ENCODE measurements at places on chromosomes 2 and 18.

DNA sequence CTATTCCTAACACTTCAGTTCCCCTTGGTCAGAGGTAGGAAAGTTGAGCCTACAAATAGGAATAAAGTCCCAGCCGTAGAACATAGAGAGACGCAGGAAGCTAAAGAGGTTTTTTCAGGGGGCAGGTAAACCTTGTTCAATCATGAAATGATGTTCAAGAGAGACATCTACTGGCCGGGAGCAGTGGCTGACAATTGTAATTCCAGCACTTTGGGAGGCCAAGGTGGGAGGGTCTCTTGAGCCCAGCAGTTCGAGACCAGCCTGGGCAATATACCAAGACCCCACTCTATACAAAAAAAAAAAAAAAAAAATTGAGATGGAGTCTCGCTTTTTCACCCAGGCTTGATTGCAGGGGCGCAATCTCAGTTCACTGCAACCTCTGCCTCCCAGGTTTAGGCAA lies 66.7 kb upstream of the DNAJC10 start:
- peak; percentile 4 for DNase-seq

DNA sequence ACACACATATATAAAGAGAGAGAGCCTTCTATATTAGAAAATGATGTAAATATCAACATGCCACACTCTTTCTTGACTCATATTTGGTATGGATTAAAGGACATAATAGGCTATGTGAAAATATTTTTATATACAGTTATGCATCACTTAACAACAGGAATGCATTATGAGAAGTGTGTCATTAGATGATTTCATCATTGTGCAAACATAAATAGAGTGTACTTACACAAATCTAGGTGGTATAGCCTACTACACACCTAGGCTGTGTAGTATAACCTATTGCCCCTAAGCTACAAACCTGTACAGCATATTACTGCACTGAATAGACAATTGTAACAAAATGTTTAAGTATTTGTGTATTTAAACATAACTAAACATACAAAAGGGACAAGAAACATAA lies 354.8 kb upstream of the CNTNAP5 start:
- no peak for DNase-seq

GRCh38 chr2:182980115-182980514 lies 58.1 kb downstream of the NCKAP1 start:
- DNase-seq, result no peak

- DNase-seq, result no peak
Measured at GRCh38 chr2:64352292-64352691, 101.7 kb upstream of the LGALSL start.

GRCh38 chr18:36155851-36156757 lies 26.4 kb downstream of the ELP2 start:
- no peak for DNase-seq

DNA sequence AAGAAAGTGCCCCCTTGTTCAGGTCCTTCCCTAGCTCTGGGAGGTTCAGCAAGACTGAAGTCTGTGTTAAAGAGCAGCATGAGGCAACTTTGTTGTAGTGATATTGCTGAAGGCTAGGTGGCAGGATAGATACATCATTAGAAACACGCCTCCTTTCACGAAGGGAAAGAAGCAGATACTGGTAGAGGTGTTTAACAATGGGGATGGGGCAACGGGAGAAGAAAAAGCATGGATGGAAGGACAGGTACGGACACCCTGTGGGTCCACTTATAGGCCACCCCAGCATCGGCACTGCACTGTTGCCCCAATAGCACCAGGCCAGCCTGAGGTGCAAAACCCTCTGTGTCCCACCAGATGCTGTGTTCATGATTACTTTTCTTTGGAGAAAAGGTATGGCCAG lies 3.5 kb upstream of the IGFBP5 start:
- no peak for DNase-seq

GRCh38 chr2:145635706-145636427 lies 1115.9 kb upstream of the ZEB2 start:
- DNase-seq, result no peak

DNA sequence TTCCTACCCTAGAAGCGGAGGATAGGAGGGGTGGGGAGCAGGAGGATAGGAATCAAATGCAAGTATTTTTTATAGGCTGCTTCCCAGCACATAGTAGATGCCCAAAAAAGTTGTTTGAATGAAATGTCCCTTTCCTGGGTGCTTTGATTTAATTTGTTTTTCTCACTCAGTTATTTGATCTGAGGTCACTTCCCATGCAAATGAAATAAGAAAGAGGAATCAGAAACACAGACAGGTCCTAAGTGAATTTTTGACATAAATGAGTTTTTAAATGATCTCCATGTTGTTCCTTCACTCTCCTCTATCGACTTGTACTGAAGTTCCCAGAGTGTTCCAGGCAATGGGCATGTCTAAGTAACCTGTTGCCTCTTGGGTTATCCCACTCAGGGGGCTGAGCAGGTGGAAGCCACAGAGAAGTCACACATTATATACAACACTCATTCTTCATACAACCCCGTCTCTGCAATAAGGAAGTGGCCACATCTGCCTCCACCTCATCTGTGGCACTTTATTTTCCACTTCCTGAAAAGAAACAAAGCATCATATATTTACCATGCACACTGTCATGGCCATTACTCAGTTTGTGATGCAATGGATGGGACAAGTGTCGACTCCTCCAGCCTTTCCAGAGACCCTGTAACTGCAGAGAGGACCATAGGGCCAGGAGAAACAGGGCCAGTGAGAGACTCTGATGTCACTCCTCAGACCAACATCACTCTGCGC lies 81.9 kb upstream of the ZNF397 start:
- peak; percentile 30 for DNase-seq

- no peak for DNase-seq
Measured at GRCh38 chr2:158567208-158567607, 110.5 kb downstream of the PKP4 start.

- no peak for DNase-seq
Measured at GRCh38 chr2:26330604-26331003, 15.3 kb upstream of the SELENOI start.

GRCh38 chr18:3852321-3852720 lies 402.3 kb downstream of the TGIF1 start:
- no peak for DNase-seq

- DNase-seq, result no peak
Measured at GRCh38 chr18:59705145-59705544, 7.9 kb upstream of the CCBE1 start.

DNA sequence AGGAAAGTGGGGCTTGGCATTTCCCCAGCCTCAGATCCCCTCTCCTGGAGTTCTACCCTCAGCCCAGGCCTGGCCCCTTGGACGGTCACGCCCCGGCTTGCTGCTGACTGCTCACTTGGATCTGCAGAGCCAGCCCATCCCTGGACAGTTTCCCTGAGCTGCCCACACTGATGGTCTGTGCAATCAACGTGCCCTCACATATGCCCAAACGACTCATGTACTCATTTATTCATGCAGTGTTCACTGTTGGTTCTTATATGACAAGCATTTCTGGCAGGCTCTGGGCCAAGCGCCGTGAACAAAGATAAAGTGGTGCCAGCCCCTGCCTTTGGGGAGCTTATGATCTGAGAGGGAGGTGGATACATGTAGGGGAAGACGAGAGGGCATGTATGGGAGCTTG lies 20.3 kb upstream of the GLI2 start:
- DNase-seq, result no peak

GRCh38 chr18:3604498-3605408 lies 154.8 kb downstream of the TGIF1 start:
- DNase-seq, result peak; percentile 44

- no peak for DNase-seq
Measured at GRCh38 chr2:168635065-168635577, 167.3 kb upstream of the NOSTRIN start.

- DNase-seq, result peak; percentile 61
Measured at GRCh38 chr2:22355816-22356433, 1029.1 kb upstream of the KLHL29 start.

DNA sequence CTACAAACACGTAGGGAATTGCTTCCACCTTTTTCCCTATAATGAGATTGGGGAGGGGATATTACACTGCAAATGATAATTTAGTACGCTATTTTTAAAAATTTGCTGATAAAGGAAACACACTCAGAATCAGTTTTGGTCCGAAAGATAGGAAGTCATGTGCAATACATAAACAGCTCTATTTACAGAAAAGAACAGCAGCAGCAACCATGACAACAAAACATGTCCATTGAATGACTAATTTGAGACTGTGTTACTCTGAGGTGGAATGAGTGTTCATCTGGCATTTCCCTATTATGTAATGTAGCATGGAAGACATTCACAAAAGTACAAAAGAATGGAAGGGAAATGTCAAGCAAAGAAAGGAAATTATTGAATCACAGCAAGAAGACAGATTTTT lies 337.2 kb downstream of the NBAS start:
- no peak for DNase-seq

GRCh38 chr2:127790694-127791529 lies 20.1 kb downstream of the WDR33 start:
- peak; percentile 27 for DNase-seq

DNA sequence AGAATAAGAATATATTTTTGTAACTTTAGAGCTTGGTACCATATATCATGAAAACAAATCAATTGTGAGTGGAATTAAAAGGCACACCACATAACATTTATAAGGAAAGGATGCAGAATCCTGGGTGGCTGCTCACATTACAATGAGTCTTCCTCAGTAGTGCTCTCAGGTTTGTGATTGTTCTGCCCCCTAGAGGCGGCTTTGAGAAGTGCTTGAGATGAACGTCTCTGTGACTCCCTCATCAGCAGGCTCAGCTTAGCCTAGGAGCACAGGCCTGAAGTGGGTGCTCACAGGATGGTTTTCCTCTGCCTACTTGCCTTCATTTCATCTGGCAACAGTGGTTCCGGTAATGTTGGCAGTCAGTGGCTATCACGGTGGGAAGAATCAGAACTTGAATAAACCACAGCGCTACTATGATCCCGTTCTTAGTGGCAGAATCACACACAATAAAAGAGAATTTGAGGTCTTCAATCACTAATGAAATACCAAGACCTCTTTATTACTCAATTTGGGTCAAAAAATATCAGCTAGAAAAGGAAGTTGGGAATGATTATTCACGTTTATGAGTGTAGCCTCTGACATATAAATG lies 38.1 kb upstream of the B4GALT6 start:
- peak; percentile 87 for DNase-seq

DNA sequence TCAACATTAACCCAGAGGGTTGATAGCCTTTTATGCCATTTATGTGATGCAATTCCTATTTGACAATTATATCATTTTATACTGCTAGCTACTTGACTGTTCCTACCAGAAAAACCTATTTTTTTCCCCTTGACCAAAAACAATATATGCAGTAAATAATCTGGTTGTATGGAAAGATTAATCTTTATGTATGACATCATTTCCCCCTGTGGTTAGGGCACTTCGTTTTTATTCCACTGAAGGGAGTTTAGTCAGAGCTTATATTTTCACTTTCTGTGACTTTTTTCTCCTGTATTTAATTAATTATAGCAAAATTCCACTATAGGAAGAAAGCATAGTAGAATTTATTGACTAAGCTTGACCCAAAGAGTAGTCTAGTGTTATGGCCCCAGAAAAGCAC lies 107.6 kb downstream of the HAUS1 start:
- no peak for DNase-seq

GRCh38 chr18:51391731-51392130 lies 194.2 kb upstream of the MEX3C start:
- DNase-seq, result no peak

- DNase-seq, result no peak
Measured at GRCh38 chr2:10101491-10101890, 21.0 kb upstream of the RRM2 start.

DNA sequence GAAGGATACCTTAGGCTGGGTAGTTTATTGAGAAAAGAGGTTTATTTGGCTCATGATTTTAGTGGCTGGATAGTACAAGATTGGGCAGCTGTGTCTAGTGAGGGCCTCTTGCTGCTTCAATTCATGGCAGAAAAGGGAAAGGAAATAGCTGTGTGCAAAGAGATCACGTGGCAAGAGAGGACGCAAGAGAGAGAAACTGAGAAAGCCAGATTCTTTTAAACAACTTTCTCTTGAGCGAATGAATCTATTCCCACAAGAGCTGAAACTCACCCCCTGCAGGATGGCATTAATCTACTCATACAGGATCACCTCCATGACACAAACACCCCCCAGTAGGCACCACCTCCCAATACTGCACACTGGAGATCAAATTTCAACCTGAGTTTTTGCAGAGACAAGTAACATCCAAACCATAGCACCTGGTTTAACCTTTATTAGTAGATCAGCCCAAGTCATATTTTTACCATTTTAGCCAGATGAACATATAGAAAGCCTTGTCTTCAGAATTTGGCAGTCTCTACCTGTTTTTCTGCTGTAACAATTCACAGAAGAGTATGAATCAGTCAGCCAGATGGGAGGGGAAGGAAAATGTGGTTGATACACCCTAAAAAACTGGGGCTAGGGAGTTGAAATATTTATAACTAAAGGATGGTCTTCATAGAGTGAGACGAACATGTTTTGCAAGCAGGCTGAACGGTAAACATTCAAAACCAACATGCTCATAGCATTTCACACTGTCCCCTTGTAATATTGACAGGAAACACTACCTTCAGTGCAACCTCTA lies 73.9 kb upstream of the NCKAP5 start:
- DNase-seq, result no peak

- DNase-seq, result no peak
Measured at GRCh38 chr2:62222674-62223073, 26.8 kb downstream of the B3GNT2 start.

DNA sequence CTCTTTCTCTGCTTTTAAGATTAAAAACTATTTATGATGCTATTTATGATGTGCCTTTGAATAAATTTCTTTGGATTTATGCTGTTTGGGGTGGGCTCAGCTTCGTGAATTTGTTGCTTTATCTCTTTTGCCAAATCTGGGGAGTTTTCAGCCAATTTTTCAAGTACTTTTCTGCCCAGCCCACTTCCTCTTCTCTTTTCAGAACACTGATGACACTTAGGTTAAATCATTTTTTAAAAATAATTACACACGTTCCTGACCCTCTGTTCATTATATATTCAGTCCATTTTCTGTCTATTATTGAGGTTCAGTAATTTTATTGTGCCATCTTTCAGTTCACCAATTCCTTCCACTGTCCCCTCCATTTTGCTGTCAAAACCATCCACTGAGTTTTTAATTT lies 14.8 kb upstream of the BCL2L11 start:
- DNase-seq, result no peak

DNA sequence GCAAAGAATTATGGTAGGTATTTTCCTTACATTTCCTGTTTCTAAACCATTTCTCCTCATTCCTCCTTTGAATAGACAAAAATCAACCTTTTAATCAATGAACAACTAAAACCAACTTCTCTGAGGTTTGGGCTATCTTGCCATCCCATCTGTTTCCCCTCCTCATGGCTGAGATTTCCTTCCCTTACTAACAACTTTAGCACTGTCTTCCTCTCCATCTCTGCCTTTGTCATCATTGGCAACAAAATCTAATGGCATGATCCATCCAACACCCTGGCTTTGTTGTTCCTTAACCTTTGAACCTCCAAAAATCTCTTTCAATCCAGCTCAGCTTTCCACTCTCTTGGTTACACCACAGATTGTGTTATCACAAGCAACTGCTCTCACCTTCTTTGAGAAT lies 95.3 kb upstream of the FAM136A start:
- no peak for DNase-seq

Data from activated CD4-positive, alpha-beta T cell treated with anti-CD3 and anti-CD28 coated beads for 48 hours (primary cell).